Activated naive CD4-positive, alpha-beta T cell treated with Interleukin-2 at 50 U/mL for 16 hours (primary cell): ENCODE measurements at places on chromosomes 4 and X.
A peak's percentile ranks its signal among the peaks of the same experiment; 100 is the strongest.

DNA sequence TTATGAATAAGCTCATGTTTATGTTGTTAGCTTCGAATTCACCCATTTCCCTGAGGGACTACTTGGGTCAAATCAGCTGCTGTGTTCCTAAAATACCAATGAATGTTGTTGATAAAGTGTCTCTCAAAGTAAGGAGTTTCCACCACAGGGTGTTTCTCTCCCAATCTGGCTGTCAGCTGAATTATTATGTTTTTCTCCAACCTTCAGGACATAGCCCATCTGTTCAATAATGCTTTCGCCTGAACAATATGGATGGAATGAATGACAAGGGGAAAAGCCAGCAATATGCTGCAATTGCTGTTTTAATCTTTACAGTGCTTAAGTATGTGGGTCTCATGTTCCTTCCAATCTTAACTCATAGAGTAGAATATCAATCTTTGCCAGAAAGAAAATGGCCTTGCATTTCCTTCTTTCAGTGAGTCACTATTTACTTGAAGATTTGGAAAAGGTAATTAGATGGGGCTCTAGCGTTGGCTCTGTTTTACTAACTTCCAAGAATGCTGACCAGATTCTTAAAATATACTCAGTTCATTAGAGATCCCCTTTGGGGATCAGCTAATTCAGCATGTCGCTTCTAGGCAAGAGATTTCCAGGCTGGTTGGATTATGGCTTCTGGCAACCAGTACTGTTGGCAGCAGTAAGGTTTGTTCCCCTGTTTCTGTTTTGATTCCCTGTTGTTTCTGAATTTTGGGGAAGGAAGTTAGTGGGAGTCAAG is 410.5 kb downstream of the PPP3CA start:
- DNase-seq, result no peak

- no peak for DNase-seq
Measured at GRCh38 chr4:85448906-85449890, 25.8 kb upstream of the ARHGAP24 start.

DNA sequence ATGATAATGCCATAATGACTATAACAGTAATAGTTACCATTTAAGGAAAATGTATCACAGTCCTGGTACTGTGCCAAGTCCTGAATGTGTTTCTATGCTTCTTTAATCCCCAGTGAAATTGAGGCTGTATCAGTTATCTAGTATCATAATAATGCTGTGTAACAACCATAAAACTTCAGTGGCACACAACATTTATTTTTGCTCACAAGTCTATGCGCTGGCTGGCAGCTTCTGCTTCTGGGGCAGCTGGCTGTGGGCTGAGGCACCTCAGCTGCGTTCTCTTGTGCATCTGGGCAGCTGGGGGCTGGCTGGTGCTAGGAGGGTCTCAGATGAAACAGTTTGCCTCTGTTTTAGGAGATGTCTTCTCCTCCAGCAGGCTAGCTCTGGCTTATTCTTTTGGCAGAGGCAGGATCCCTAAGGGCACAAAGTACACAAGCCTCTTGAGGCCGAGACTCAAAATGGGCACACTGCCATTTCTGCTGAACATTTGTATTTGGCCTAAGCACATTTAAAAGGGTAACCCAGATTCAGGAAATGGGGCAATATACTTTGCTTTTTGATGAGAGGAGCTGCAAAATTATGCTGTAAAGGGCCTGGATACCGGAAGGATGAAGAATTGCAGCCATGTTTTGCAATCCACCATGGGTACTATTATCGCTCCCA is 62.6 kb upstream of the DHX15 start:
- DNase-seq, result no peak

GRCh38 chrX:41339148-41339547 is 5.2 kb downstream of the DDX3X start:
- DNase-seq, result no peak

GRCh38 chr4:190015538-190016368 is 11.3 kb downstream of the FRG2 start:
- no peak for DNase-seq

DNA sequence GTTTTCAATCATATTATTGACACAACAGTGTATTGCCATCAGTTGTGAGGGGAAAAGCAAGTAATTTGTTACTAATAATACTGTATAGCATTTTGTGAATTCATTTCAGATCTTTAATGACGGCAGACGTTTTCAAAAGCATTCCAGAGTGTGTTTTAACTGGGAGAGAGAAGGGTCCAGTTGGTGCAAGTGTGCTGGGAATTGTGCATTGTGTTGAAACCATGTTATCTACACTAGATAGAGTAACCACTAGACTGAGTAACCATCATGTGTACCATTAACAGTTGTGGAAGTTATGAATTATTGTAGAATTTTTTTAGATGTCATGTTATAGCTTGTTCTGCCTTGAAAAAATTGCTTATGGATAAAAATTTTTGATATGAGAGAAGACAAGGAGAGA is 104.5 kb upstream of the VEGFC start:
- no peak for DNase-seq

GRCh38 chr4:105022811-105023667 is 123.6 kb upstream of the TET2 start:
- DNase-seq, result no peak

GRCh38 chr4:52711834-52712250 is 39.4 kb downstream of the ERVMER34-1 start:
- DNase-seq, result no peak

DNA sequence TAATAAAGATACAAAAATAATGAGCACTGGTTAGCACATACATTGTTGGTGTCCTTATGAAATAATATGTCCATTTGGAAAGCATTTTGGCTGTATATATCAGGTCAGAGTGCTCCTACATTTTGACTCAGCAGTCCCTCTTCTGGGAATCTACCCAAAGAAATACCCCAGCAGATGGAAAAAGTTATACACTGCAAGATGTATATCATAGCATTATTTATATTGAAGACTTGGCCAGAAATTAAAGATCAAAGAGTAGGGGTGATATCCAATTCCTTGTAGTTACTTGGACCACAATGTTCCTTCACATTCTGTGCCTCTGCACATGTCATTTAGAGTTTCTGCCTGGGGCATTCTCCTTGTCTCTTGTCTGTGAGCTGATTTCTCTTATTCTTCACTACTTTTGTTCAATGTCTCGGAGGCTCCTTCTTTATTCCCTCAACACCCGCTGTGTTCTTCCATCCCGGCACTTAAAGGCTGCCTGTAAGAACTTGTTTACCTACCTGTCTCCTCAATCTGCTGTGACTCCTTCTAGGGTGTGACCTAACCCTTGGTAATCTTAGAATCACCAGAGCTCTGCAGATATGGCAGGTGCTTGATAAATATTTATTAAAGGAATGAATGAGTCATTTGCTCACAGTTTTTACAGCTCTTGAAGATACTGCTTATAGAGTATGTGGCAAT is 3.1 kb upstream of the TSPAN5 start:
- DNase-seq, result no peak

- no peak for DNase-seq
Measured at GRCh38 chrX:112968351-112969133, 127.9 kb upstream of the AMOT start.

- DNase-seq, result no peak
Measured at GRCh38 chr4:78653655-78654054, 102.1 kb downstream of the ANXA3 start.

DNA sequence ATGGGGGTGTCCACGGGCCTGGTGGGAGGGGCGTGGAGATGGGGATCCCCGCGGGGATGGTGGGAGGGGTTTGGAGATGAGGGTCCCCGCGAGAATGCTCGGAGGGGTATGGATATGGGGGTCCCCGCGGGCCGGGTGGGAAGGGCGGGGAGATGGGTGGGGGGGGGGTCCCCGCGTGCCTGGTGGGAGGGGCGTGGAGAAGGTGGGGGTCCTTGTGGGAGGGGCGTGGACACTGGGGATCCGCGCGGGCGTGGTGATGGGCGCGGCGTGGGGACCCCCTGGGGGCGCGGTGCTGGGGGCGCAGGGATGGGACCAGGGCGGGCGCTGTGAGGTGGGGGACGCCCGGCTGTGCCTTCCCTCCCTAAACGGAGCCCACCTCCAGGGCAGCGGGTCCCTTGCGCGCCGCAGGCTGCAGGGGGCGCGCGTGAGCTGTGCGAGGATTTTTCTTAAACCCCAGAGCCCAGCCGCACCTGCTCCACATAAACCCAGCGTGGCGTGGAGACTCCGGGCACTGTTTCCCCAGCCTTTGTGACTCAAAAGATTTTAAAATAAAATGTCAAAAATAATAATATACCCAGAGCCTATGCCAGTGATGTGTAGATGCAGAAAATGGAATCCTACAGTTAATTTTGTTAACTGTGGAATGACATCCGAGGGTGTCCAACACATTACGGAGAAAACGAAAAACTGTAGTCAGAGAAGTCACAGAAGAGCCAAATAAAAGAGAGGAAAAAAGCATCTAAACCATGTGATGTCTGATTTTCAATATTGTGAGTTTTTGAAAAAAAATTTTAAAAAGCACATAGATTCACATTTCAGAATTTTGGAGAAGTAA is 1.5 kb upstream of the ASMTL start:
- peak; percentile 93 for DNase-seq

- no peak for DNase-seq
Measured at GRCh38 chr4:137762591-137762990, 230.3 kb upstream of the PCDH18 start.

GRCh38 chr4:85114526-85114925 is 148.0 kb upstream of the WDFY3 start:
- DNase-seq, result no peak

GRCh38 chr4:145278341-145279121 is 98.1 kb upstream of the OTUD4 start:
- DNase-seq, result no peak

- no peak for DNase-seq
Measured at GRCh38 chr4:174053895-174054294, 229.6 kb downstream of the FBXO8 start.

DNA sequence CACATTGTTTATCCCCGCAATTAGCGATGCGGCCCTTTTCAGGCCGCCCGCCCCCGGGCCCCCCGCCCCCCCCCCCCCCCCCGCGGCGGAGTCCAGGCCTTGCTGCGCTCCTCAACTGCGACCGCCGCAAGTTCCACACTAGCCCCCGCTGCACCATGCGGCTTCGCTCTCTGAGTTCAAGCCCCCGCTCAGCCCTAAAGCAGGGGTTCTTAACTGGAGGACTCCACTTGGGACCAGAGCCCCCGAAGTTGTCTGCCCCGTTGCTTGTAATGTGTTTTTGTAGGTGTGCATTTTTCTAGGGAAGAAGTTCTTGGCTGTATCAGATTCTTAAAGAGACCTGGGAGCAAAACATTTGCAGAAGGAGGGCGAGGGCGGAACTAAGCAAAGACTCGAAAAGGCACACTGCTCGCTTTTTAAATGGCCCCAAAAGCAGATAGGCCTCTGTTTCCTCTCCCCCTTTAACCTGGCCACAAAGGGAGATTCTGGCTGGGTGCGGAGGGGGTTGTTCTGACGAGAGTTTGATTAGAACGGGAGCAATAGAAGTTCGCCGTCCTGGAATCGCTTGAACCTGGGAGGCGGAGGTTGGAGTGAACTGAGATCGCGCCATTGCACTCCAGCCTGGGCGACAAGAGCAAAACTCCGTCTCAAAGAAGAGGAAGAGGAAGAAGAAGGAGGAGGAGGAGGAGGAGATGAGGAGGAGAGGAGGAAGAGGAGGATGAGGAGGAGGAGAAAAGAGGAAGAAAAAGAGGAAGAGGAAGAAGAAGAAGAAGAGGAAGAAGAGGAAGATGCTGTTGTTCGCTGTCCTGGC is 2.3 kb upstream of the MSX1 start:
- DNase-seq, result no peak

GRCh38 chrX:33416273-33416805 is 205.0 kb upstream of the DMD start:
- DNase-seq, result no peak

DNA sequence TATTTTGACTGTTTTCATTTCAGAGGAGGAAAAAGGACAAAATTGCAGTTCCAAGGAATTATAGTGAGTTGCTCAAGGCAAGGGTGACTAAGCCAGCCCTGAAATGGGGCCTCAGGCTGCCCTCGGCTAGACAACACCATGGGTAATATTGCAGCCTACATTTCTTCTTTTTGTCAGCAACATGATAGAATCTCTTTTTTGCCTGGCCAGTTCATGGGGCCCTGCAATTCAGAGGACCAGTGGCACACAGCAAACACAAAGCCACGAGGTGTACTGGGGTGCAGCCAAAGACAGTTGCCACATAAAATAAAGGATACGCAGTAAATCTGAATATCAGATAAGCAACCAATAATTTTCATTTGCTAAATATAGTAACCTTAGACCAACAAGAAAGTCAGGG is 41.8 kb downstream of the RBM47 start:
- no peak for DNase-seq

- DNase-seq, result no peak
Measured at GRCh38 chr4:11603591-11604194, 175.0 kb upstream of the HS3ST1 start.

DNA sequence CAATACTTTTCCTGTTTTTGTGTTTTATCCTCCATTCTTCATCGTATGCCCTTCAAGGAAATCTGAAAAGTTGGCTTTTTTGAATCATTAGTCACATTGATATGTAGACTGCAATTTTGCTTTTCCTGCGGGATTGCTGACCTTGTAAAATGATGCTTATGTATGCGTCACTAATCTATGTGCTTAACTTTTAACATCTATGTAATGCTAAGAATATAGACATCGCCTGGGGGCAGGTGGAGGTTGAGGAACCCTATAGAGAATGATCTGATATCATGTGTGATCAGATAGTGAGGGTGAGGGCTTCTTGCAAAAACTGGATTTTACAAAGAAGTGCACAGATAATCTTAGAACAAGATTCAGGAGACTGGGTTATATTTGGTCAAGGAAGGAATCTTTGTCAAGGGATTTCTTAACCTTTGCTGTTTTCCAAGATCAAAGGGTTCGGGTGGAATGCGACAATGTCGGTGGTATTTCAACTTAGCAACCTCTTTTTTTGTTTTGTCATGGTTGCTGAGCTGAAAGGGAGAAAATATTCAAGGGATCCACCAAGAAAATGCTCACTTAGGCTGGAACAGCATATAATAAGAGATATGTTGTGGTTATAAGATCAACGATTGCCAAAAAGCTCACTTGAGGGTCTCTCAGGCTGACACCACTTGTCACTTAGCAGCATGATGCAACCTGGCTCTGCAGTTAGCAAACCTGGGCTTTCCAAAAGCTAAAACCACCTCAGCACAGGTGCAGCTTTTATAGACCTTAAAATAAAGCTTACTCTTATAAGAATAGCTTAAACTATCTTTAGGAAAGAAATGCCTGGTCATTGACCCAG is 70.6 kb upstream of the PUDP start:
- no peak for DNase-seq

GRCh38 chr4:184421533-184422155 is 52.7 kb downstream of the IRF2 start:
- DNase-seq, result peak; percentile 21

GRCh38 chrX:94454159-94454558 is 780.2 kb downstream of the FAM133A start:
- DNase-seq, result no peak

- no peak for DNase-seq
Measured at GRCh38 chr4:87069037-87069742, 134.4 kb downstream of the AFF1 start.

DNA sequence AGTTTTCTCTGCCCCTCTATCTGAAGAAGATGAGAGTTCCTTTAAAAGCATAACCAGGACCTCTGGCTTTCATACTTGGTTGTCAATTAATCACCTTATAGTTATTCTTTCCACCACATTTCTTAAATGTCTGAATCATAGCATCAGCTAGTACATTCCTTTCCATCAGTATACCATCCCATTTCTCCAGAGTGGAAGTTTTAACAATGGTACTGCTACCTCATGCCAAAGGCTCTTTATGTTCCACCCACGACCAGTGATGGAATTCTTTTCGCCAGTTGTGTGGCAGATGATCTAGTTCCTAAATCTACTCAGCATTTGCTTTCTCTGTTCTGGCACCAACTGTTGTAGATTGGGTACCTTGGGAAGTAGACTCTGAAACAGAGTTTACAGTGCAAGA is 379.8 kb downstream of the ZNF674 start:
- DNase-seq, result no peak
